Activated CD4-positive, alpha-beta T cell treated with anti-CD3 and anti-CD28 coated beads, Interleukin-2, amount 10 ng/mL, durations not matched to agents 7 days and 5 days (primary cell): ENCODE measurements at places on chromosomes 4 and X.

DNA sequence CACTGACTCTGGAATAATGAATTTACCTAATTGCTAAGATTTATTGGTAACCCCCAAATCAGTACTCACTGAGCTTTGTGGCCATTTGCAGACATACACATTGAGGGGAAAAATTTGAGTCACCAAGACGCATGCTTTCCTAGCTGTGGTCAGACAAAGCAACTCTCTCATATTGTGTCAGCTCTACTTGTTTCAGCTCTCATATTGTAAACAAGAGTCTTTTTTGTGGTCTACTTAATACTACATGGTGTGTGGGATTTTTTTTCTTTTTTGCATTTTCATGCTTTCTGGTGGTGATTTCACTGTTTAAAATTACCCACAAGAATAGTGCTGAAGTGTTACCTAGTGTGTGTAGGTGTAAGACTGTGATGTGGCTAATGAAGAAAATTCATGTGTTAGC, 428.2 kb upstream of the GALNT7 start:
- DNase-seq = no peak

- DNase-seq = no peak
These were observed 40.9 kb upstream of the TBC1D19 start for GRCh38 chr4:26542991-26543390.

DNA sequence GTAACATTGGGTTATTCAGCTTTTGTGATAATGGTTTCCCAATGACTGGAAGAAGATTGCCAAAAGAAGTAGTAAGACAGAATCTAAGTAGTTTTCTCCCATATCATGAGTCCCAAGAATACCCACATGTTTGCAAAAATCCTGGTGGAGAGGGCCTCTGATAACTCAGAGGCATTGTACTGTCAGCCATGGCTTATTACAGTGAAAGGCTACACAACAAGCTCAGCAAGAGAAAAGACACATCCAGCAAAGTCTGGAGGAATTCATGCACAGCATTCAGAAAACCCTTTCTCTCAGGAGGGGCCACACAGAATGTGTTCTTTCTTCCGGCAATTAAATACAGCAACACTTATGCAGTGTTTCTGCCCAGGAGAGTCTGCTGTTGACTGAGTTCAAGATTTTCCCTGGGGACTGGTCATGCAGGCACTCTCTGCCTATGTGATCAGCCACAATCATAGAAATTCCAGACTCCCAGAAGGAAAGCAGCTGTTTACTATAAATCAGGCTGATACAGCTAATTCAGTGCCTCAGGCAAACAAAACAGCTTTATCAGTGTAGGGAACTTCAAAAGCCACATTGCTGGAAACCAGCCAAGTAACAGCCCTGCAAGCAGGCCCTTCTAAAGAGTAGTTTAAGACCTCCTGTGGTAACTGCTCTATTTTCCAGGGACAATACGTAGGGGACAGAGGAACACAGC, 937.1 kb downstream of the CCSER1 start:
- no peak for DNase-seq

DNA sequence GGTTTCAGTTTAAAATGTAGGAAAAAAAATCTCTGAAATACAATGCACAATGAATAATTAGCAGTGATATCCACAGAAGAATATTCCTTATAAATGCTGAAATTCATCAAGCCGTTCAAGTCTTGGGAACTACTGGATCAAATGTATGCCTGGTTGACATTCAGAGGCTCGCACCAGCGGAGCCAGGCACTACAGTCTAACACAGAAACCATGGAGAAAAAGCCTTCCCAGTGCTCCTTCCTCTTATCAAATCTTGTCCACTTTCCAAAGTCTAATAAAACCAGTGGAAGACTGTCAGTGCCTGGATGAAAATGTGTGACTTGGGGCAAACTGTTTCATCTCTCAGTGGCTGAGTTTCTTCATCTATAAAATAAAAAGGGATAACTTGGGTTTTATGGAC, 35.9 kb downstream of the CENPU start:
- no peak for DNase-seq

DNA sequence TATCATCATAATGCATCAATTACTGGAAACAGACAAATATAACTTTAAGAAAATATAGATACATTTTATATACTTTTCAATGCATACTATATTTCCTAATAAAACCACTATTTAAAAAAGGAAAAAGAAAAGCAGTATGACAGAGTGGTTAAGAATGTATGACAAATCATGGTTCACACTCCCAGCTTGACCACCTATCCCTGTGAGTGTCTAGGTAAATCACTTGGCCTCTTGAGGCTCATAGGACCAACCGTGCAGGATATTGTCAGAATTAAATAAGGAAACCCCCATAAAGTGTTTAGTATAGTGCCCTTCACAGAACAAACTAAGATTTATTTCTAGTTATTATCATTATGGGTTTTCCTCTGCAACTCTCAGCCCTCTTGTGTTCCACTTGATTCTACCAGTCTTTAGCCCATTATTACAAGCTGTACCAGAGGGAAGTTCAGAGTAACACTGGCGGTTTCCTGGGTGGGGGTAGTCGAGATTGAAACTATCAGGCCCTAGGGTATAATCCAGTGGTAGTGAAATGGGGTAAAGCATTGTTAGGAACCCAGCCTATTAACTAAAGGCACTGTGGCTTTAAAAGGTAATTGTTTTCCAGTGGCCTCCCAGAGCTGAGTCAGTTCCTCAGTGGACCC, 55.5 kb upstream of the PAK3 start:
- no peak for DNase-seq

DNA sequence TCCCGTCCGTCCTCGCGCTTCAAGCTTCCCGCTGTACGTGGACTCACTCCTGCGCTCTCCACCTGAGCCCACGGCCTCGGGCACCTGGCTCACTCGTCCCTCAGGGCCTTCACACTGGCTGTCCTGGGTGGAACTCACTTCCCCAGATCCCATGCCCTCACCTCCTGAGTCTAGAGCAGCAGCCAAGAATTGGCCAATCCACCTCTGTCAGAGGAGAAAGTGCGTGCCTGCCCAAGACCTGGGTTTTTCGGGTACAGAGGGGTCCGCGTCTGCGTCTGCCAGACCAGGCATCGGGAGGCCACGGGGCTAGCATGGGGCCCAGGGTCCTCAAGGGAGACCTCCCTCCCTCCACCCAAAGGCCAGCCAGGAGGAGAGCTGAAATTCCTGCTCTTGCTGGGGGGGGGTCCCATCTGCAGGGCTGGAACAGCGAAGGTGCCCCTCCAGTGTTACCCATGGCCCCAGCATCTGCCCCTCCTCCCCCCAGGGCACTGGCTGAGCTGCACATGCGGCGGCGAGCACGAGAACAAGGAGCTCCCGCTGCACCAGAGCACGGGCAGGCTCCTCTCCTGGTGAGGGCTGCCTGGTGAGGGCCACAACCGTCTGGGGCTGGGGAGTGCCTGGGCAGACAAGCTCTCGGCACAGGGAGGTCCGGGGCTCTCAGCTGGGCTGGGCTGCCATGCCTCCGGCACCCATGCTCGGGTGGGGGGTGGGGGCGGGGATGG, 47.5 kb downstream of the FAM53A start:
- no peak for DNase-seq

- DNase-seq = peak; percentile 39
These were observed 22.7 kb downstream of the MAP9 start for GRCh38 chr4:155353923-155354540.

DNA sequence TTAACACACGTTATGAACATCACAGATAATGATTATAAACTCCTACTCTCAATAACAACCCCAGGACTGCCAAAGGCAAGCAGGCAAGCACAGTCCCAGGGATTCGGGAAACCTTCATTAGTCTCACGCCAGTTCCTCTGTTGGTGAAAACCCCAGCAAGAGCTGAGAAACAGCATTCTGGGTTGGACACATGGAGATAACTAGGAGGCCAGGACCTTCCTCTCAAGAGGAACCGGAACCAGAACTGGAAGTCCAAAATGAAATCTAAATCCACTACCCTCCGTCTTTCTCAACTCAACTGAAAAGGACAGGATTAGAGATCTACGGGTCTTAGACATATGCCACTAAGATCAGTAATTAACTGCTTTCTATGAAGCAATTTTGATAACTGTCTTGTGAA, 3.8 kb downstream of the VEGFC start:
- DNase-seq = no peak

DNA sequence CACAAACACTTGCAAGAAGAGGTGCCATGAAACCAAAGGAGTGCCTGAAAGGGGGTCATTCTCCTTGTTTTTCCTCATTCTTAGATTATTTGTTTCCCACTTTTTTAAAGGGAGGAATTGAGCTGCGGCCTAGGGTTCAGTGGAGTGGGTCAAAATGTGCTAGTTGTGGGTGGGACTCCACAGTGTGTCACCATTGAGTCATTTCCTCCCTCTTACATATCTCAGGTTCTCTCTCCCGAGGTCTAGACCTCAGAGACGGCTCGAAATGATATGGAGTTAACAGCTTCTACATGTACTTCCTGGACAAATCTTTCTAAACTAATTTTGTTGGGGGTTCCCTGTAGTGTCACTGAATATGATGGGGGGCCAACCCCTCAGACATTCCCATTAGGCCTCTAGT, 328.4 kb upstream of the SPANXN1 start:
- no peak for DNase-seq

GRCh38 chr4:143347484-143348111, 10.9 kb downstream of the GAB1 start:
- no peak for DNase-seq

DNA sequence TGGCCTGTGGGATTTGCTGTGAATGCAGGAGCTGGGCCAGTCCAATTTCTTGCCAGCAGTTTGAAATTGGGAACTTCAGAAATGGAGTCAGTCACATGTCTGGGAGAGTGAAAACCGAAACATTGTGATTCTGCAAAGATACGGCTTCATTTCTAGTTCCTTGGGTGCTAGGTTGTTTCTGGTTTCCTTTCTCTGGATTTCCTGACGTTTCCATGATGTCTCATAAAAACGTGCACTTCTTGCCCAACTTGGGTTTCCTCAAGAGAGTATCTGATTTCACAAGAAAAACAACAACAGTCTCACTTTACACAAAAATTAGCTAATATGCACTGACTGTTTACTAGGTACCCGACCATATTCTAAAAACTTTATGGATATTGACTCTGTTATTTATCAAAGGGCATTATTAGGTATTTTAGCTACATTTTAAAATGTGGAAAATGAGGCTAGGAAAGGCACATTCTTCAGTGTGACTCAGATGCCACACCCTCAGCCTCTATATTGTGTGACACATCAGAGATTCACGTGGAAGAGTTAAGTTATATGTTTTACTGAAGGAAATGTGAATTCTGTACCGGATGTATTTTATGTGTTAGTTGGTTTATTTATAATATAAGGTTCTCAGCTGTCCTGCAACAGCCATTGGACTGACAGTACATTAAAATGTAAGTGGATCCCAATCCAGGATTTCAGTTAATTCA, 225.0 kb upstream of the PUDP start:
- DNase-seq = no peak

DNA sequence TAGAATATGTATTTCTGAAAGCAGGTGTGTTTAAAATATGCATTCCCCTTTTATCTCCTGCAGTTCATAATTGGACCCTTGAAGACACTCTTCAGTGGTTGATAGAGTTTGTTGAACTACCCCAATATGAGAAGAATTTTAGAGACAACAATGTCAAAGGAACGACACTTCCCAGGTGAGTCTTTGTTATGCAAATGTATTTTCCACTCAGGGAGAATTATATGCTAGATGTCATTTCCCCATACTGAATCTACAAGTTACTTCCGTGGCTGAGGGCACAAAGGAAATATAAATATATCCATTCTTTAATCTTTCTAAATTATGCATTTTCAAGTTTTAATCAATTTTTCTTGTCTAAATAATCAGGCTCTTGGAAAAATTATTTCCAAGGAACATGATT, 134.7 kb downstream of the STIM2 start:
- no peak for DNase-seq

- no peak for DNase-seq
These were observed 440.1 kb downstream of the AFF2 start for GRCh38 chrX:148940411-148940996.

GRCh38 chrX:112058255-112058654, 24.3 kb downstream of the TRPC5 start:
- no peak for DNase-seq

- DNase-seq = no peak
These were observed 39.3 kb upstream of the WWC2 start for GRCh38 chr4:183059797-183060196.

DNA sequence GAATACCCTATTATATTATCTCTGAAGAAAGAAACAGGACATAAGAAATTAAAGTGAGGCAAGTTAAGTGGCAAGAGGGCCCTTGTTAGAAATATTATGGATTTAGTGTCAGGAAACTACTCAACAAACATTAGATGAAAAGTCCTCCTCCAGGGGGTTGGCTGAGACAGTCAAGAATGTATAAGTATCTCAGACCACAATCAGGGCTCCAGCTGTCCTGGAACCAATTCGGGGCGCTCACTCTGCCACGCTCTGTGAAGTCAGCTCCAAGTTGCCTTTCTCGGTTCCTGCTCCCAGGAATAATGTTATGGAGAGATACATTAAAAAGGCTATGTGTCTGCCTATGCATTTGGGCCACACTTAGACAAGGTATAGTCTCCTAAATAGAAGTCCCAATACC, 73.3 kb downstream of the RASGEF1B start:
- no peak for DNase-seq

GRCh38 chrX:154452823-154453222, 5.3 kb upstream of the PLXNA3 start:
- DNase-seq = no peak

DNA sequence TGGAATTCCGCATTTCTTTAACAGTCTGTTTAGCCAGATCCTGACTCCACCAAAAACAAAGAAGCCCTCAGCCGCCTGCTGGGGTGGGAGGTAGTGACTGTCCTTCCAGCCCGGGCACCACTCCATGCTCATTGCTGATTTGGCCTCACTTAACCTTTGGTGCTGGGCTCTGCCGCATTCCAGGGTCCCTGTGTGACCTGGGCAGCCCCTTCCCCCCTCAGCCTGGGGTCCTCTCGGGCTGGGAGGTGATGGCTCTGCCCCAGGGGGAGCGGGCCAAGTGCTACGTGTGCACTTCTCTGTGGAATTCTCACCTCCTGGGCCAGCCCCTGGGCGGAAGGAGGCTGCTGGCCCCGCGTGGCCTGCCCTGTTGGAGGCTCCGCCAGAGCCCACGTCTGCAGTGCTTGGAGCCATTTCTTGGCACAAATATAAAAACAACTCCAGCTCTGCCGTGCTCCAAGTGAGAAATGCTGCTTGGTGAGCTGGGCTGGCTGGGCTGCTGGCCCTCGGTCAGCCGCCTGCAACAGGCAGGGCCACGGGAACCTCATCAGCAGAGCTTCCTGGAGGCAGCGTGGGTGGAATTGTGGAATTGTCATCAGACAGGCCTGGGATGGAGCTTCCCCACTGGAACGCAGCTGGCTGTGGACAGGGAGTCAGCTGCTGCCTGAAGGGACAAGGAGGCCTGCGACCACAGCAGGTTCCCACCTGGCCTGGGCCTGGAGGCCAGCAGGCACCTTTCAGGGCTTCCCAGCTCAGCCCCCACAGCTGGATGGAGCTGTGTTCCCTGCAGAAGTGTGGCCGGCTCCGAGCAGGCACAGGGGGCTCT, 66.0 kb downstream of the TRMT44 start:
- no peak for DNase-seq

- no peak for DNase-seq
These were observed 124.5 kb upstream of the PLAC1 start for GRCh38 chrX:134782796-134783195.

DNA sequence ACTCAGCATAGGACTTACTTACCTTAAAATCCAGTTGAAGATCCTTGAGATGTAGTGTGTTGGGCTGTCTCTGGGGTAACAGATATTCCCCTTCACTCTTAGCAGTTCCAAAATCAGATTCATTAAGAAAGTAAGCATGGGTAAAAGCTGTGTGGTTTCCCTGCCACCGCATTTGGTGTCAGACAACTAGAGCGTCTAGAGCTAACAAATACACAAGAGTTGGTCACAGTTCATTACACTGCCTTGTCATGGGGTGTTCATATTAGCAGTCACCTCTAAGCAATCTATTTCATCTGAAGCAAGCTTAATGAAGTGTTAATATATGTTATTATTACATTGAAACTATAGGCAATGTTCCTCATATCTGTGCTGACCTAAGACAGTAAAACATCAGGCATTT, 342.8 kb downstream of the PPARGC1A start:
- DNase-seq = no peak
